ENCODE measurements at places on chromosomes 6 and 20. TPM values are rescaled to one million over a fixed set of nuclear protein-coding genes. Genes with fewer than 3 reads are reported as not detected.
A peak's percentile ranks its signal among the peaks of the same experiment; 100 is the strongest.

- no peak for DNase-seq
Observed at GRCh38 chr6:55009131-55009530, 162.6 kb downstream of the FAM83B start.

- DNase-seq = peak; percentile 45
Observed at GRCh38 chr20:62409931-62410745, 3.1 kb upstream of the CABLES2 start.

DNA sequence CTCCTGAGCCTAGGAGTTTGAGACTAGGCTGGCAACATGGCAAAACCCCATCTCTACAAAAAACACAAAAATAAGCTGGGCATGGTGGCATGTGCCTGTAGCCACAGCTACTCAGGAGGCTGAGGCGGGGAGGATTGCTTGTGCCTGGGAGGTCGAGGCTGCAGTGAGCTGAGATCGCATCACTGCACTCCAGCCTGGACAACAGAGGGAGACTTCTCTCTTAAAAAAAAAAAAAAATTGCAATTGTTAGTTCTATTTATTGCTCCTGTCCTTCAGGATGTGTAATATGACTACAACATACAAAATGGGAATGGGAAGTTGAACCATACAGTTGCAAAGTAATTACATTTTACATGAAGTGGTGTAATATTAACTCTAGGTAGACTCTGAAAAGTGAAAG lies 8.1 kb upstream of the AARS2 start:
- no peak for DNase-seq

Gene HNF4A
- total RNA-seq = not detected

Gene RAMACL
- 0.25 TPM for total RNA-seq
